ENCODE measurements at places on chromosomes 11 and 22.

- DNase-seq: no peak
These were observed 19.3 kb downstream of the ZC3H12C start for GRCh38 chr11:110112457-110112856.

DNA sequence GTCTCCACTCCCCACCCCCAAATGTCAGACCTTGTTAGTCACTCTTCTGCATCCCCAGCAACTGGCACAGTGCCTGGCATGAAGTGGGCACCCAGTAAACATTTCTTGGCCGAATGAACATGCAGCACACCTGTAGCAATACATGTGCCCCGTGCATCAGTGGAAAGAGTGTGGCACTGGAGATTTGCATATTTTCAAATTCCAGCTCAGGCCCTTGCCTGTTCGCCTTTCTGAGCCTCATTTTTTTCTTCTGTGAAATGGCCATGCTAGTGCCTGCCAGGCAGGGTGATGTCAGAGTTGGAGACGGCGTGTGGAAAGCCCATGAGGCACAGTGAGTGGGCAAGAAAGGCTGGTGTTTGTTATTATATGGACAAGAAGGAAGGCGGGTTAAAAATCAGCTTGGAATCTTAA, 38.7 kb downstream of the CD82 start:
- no peak for DNase-seq

DNA sequence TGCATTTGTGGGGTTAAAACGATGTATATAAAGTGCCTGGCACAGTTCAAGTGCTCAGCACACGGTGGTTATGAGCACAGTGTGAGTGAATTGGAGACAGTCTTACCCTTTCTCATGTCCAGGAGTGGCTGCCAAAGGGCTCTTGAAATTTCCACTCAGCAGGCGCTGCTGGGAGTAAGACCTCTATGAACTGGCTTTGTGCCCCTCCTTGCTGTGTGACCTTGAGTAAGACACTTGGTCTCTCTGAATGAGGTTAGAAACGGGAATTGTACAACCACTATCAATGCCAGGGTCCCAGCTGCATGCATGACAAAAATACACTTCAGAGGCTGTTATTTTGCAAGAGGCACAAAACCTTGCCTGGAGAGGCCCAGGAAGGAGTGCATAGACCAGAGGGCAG, 86.6 kb downstream of the TSPAN18 start:
- DNase-seq: no peak

DNA sequence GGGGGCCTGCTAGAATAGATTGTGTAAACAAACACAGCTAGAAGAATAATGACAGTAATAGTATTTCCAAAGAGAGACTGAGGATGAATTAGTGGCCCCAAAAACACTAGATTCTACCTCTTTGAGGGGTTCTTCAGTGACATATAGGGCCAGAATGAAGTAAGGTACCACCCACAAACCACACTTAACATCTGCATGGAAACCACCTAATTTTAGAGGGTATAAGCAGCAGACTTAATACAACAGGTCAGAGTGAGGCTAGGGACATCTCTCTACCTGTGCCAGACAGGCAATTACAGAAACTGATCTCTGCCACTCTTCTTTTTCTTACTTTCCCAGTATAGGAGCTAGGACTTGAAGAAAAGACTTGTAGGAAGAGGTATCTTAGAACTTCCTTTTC, 20.1 kb downstream of the ELP4 start:
- DNase-seq: no peak

GRCh38 chr11:34475656-34476055, 36.9 kb downstream of the CAT start:
- no peak for DNase-seq

All from right forelimb (tissue), 1 donor.